NCI-H774 (cell line): ENCODE measurements at places on chromosomes 13 and 19.

GRCh38 chr19:29019403-29019802 lies 193.5 kb downstream of the UQCRFS1 start:
- DNase-seq, result no peak

- peak; percentile 58 for DNase-seq
These were observed at the start of gene IFT88 for GRCh38 chr13:20566898-20567874. Gene IFT88 (plus strand): TSS chr13:20567157. CDS start chr13:20574386, 7,229 bp downstream.

DNA sequence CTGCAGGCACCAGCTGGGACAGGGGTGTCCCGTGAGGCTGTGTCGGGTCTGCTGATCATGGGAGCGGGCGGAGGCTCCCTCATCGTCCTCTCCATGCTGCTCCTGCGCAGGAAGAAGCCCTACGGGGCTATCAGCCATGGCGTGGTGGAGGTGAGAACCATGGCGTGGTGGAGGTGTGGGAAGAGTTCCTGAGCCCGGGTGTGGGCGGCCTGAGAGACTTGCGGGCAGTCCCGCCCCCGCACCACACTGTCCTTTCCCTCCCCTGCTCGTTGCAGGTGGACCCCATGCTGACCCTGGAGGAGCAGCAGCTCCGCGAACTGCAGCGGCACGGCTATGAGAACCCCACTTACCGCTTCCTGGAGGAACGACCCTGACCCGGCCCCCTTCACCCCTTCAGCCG lies 10.7 kb downstream of the APLP1 start:
- no peak for DNase-seq

DNA sequence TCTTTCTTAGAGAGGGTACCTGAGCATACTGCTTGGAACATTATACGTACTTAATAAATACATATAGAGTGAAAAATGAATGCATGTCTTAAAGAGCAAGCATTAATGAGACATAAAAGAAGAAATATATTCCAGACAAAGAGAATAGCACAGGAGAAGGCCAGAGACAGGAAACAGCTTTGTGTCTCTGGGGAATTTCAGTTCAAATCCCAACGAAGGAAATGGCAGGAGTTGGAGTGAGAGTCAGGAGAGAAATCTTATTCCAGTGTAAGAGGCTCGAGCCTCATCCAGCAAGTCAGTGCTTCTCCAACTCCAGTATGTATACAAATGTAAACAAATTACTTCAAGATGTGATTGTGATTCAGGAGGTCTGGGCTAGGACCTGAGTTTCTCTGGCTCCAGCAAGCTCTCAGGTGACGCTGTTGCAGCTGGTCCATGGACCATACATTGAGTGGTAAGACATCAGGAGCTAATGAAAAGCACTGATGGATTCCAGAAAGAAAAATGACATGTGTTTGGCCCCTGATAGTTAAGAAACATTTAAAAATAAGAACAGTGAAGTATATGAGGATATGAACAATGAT lies 108.2 kb downstream of the RAP2A start:
- no peak for DNase-seq

DNA sequence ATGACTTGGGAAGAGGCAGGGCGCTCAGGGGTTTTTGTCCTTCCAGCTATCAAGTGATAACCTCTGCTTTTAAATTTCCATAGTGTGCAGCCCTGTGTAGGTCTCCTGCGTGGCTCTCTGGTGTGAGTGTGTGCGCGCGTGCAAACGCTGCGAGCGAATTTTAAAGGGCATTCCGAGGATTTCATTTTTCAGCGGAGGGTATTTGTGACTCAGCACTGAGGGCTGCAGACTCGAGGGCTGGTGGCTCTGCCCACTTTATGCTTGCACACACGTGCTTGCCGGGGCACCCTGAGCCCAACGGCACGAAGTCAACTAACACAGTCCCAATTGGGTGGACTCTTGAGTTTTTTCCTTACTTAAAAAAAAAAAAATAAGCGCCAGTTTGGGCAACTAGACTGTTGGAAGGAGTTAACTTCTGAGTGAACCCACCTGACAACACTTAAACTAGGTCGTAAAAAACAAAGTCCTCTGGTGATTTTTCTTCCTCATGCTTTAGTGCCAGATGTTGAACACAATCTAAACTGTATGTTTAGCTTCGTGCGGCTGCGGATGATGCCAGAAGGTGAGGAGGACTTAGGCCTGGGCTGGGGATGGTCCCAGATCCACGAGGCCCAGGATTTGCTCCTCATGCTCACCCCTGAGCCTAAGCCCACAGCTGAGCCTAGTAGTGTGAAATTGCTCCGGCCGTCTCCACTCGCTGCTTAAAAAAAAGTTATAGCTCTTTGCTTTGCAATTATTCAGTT lies 2.1 kb downstream of the FGF9 start:
- no peak for DNase-seq

GRCh38 chr13:32588736-32589135 lies 2.5 kb downstream of the PDS5B start:
- no peak for DNase-seq

- DNase-seq, result no peak
These were observed 59.0 kb downstream of the DGKH start for GRCh38 chr13:42107421-42107820.

DNA sequence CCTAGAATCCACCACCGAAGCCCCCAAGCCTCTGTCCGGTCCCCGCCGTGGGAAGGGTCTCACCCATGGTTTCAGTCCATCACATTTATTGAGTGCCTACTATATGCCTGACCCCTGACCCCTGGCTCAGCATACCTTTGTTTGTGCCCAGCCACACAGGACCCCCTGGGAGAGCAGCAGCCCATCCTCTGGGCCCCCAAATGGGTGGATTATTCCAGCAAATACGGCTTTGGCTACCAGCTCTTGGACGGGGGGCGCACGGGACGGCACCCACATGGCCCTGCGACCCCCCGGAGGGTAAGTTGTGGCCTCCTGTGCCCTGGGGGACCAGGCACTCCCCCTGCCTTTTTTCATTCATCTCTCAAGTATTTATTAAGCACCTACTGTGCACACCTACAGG lies 7.7 kb downstream of the PLK5 start:
- no peak for DNase-seq

DNA sequence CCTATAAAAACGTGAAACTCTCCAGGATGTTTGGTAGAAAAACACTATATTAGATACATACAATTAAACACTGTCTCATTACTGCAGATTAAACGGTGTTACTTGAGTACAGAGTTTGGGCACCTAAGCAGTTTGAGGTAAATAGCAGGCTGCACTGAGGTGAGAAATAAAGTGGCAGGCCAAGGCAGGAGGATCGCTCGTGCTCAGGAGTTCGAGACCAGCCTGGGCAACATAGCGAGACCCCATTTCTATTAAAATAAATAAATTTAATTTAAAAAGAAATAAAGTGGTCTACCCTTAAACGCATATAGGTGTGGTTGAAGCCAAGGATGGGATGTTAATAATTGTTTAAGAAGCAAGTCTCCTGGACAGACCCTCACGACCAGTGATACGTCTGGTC lies 1.2 kb downstream of the PSPC1 start:
- DNase-seq, result no peak

GRCh38 chr13:77981281-77981881 lies 62.8 kb upstream of the EDNRB start:
- no peak for DNase-seq

DNA sequence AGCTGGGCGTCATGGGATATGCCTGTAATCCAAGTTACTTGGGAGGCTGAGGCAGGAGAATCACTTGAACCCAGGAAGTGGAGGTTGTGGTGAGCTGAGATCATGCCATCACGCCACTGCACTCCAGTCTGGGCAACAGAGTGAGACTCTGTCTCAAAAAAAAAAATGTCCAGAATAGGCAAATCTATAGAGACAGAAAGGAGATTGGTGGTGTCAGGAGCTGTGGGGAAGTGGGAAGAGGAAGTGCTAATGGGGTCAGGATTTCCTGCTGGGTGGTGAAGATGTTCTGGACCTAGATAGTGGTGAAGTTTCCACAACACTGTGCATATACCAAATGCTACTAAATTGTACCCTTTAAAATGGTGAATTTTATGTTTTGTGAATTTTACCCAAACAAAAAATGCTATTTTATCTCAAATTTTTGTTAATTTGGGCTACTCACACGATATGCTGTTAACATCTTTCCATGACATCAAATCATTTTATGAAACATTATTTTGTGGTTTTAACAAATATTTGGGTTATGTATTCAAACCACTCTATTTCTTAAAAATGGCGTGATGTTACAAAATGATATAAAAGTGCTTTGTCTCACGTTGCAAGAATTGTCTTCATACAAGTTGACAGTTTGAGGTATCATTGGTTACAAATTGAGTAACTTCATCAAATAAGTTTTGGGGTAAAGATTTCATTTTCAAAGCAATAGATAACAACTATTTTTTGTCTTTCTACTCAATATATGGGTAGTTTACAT lies 7.4 kb upstream of the CYP4F3 start:
- DNase-seq, result no peak

GRCh38 chr19:38247126-38247525 lies 9.0 kb downstream of the PPP1R14A start:
- no peak for DNase-seq

DNA sequence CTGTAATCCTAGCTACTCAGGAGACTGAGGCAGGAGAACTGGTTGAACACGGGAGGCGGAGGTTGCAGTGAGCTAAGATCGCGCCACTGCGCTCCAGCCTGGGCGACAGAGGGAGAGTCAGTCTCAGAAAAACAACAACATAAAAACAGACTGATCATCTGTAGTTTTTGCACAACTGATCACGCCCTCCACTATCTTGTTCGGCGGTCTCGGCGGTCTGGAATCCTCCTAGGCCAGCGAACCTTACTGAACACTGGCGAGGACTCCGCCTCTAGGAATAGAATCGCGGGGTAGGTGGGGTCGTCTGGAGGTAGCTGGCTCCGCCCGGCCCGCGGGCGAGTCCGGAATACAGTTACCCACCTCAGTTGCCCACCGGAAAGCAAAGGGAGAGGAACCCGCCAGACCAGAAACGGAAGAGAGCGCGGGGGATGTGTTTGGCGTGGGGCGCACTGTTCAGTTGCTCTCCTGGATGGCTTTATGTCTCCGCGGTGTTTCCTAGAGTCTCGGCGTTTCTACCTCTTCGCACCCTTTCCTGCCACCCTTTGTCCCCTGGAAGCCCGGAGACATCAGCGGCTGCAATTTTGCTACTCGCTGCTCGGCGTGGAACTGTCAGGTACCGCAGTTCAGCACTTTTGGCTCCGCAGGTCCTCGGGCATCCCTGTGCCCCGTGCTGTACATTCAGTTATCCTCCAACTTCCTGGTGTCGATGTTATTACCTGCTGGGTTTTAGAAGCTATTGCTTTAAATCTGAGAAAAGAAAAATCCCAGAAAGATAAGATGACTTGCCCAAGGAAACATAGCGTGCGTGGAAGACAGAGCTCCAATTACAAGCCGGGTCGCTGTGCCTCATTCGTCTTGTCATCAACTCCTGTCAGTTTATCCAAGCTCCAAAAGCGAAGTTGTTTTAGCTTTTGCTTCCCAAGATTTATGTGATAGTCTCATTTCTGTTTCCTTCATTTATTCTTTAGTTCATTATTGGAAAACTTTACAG lies 24.9 kb upstream of the HNRNPA1L2 start:
- peak; percentile 56 for DNase-seq

- no peak for DNase-seq
These were observed 97.4 kb downstream of the ZC3H13 start for GRCh38 chr13:45954836-45955800.

GRCh38 chr19:15615526-15615925 lies 508 bp downstream of the CYP4F8 start:
- DNase-seq, result no peak

DNA sequence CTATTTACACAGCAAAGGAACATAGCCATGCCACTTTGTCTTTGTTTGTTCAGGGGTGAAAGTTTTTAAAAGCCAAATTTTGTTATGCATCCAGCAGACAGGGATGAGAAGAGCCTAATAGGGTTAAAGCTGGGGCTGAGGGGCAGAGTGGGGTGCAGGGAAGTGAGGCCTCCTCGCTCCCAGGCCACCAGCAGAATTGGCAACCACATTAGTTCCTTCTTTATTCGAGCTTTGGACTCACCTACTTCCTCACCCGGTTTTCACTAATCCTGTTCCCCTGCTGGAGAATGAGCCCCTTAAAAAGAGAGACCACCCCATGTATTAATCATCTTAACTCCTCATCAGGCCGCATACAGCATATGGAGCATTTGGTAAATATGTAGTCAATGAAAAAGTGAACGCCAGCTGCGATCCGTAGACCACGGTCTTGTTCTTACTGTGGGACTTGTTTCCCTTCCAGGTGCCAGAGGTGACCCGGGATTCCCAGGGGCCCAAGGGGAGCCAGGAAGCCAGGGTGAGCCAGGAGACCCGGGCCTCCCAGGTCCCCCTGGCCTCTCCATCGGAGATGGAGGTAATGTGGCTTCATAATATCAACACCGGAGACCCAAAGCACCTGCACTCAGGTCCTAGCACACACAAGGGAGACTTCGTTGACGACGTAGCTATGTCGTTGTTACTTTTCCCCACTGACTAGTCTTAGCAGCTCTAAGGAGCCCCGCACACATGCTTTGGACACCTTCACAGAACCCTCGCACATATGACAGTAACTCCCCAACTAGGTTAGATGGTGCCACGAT lies 112.1 kb downstream of the RAB20 start:
- no peak for DNase-seq

DNA sequence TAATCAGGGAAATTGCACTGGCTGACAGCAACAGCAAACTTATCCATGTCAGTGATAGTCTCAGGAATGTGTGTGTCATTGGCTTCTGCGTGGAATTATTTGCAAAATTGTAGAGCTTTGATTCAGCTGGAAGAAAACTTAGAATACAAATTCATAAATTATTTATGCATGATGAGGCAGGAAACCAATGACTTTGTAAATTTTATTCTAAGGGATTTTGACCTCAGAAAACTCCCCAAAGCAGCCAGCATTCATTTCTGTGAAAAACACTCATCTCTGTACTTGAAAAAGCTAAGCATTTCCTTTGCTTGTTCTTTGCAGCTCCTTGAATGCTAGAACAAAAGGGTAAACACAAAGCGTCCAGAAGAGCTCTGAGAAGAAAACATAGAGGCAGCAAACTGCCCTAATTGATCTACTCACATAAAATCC lies 162.4 kb downstream of the DCT start:
- no peak for DNase-seq

- DNase-seq, result no peak
These were observed 1202.8 kb downstream of the DIAPH3 start for GRCh38 chr13:58960888-58961287.
